Uterus (tissue), 4 donors: ENCODE measurements at places on chromosomes 6 and 20. TPM values are rescaled to one million over a fixed set of nuclear protein-coding genes. Genes with fewer than 3 reads are reported as not detected.

The JPH2 gene
- total RNA-seq: 72.0 TPM

The BPI gene
- total RNA-seq: 0.27 TPM

GRCh38 chr20:53707371-53708055 is 113.9 kb upstream of the ZNF217 start:
- DNase-seq: no peak
- no peaks in the 10 kb centered on the region for H3K27me3 ChIP-seq
- H3K27ac ChIP-seq: no peak overlapping the region
- H3K4me1 ChIP-seq: peaks cover 5% of the 10 kb centered on the region
- H3K36me3 ChIP-seq: no peaks in the 10 kb centered on the region
- no peak overlapping the region for H3K4me3 ChIP-seq

The OGFR gene
- 16.5 TPM for total RNA-seq

DNA sequence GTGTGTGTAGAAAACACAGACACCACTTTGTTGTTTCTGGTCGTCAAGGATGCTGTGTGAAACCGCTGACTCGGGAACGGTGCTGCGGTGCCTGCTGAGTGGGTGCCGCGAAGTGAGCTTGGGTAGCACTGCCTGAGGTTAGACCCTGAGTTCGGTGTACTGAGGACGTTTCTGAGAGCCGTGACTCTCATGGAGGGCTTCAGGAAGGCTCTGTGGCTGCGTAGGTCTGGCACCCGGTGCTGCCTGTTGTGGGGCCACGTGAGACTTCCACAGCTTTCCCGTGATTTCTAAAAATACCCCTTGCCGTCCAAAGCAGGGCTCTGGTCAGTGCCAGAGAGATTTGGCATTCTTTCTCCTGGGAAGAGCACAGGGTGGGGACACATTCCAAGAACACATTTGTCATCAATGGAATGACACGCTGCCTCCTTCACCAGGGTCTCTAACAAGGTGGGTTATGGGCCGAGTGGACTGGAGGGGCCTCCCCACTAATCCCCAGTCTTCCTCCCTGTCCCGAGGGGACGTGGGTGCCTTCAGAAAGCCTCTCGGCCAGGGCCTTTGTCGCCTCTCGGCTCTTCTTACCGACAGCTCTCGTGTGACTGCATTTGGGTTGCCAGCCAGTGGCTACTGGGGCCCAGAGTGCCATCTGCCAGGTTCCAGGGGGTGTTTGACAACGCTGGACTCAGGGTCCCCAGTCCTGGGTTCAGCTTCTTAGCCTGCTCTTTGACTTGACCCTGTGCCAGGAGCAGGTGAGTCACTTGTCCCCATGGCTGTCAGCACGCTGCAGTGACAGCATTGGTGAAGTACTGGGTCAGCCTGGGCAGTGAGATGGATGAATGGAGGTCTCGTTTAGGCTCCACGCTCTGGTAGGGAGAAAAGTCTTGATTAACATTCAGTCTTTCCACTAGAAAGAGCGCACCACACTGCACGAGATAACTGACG is 62.2 kb downstream of the SYNJ2 start:
- H3K27ac ChIP-seq: peak overlapping the region; percentile 87
- no peak for DNase-seq
- no peaks in the 10 kb centered on the region for H3K27me3 ChIP-seq
- no peak overlapping the region for H3K4me3 ChIP-seq
- peaks cover 19% of the 10 kb centered on the region for H3K4me1 ChIP-seq
- H3K36me3 ChIP-seq: no peaks in the 10 kb centered on the region

GRCh38 chr20:57934007-57934805 is 224.4 kb upstream of the PMEPA1 start:
- H3K36me3 ChIP-seq: no peaks in the 10 kb centered on the region
- no peak overlapping the region for H3K4me3 ChIP-seq
- no peak for DNase-seq
- H3K27me3 ChIP-seq: no peaks in the 10 kb centered on the region
- H3K27ac ChIP-seq: no peak overlapping the region
- no peaks in the 10 kb centered on the region for H3K4me1 ChIP-seq

DNA sequence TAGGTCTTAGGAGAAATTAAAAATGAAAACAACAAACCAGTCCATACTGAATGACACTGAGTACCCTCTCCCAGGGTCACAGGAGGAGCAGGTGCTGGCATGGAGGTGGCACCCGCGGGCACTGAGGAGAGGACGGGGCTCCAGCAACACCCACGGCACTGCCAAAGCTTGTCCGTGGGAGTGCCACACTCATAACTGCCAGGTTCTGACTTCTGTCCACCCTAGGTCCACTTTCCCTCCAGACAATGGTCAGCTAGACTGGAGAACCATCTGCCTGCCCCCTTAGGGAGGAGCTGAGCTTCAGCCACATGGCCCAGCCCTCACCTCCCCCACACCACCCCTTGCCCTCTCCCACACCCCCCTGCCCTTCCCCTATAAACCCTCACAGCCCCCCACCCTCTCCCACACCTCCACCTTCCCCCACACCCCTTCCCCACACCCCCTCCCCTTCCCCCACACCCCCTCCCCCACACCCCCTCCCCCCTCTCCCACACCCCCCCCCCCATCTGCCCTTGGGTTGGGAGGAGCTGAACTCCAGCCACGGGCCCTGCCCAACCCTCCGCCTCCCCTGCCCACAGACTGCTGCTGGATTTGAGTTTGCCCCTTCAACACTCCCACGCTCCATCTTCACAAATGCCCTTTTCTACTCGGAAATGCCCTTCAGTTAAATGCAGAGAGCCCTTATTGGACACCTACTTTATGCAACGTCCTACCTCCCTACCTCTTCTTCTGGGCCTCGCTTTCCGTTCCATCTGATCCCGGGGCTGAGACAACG is 129.6 kb downstream of the TAF4 start:
- H3K4me3 ChIP-seq: no peak overlapping the region
- no peaks in the 10 kb centered on the region for H3K27me3 ChIP-seq
- no peak overlapping the region for H3K27ac ChIP-seq
- no peak for DNase-seq
- H3K4me1 ChIP-seq: no peaks in the 10 kb centered on the region

GRCh38 chr6:154347981-154348380 is 8.6 kb downstream of the IPCEF1 start:
- no peaks in the 10 kb centered on the region for H3K27me3 ChIP-seq
- H3K36me3 ChIP-seq: no peaks in the 10 kb centered on the region
- no peak overlapping the region for H3K27ac ChIP-seq

DNA sequence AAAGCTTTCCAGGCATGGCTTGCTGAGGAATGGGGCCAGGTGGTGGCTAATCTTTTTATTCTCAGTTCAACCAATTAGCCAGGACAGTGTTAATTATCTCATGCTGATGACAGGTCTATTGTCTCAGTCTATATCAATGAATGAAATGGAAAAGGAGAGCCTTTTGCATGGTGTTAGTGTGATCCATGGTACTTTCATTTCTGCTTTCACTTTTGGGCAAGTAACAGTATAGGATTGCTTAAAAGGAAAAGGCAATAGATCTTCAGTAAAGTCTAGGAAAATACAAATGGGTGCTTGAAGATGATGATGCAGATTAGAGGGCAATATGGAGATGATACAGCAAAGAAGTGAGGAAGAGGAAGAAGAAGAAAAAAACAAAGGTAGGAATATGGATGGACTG is 430.3 kb downstream of the TFAP2A start:
- H3K4me3 ChIP-seq: no peak overlapping the region
- H3K27ac ChIP-seq: no peak overlapping the region
- H3K4me1 ChIP-seq: no peaks in the 10 kb centered on the region
- no peaks in the 10 kb centered on the region for H3K36me3 ChIP-seq
- no peak for DNase-seq

- no peaks in the 10 kb centered on the region for H3K4me1 ChIP-seq
- H3K4me3 ChIP-seq: no peak overlapping the region
- no peaks in the 10 kb centered on the region for H3K36me3 ChIP-seq
- no peak overlapping the region for H3K27ac ChIP-seq
Observed at GRCh38 chr6:87905101-87905641, 142.5 kb upstream of the SPACA1 start.

DNA sequence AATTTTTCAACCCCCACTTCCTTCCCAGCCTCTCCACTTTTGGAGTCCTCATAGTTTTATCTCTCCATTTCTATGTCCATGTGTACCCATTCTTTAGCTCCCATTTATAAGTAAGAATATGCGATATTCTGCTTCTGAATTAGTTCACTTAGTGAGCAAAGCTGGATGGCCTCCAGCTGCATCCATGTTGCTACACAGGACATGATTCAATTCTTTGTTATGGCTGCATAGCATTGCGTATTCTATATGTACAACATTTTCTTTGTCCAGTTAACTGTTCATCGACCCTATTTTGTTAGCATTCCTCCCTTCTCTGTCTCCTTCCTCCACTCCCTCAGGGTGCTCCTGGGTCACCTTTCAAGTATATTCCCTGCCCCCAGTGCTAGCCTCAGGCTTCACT is 210.0 kb upstream of the SSTR4 start:
- no peaks in the 10 kb centered on the region for H3K4me1 ChIP-seq
- H3K36me3 ChIP-seq: no peaks in the 10 kb centered on the region
- H3K4me3 ChIP-seq: no peak overlapping the region
- H3K27ac ChIP-seq: no peak overlapping the region
- no peak for DNase-seq
- no peaks in the 10 kb centered on the region for H3K27me3 ChIP-seq

DNA sequence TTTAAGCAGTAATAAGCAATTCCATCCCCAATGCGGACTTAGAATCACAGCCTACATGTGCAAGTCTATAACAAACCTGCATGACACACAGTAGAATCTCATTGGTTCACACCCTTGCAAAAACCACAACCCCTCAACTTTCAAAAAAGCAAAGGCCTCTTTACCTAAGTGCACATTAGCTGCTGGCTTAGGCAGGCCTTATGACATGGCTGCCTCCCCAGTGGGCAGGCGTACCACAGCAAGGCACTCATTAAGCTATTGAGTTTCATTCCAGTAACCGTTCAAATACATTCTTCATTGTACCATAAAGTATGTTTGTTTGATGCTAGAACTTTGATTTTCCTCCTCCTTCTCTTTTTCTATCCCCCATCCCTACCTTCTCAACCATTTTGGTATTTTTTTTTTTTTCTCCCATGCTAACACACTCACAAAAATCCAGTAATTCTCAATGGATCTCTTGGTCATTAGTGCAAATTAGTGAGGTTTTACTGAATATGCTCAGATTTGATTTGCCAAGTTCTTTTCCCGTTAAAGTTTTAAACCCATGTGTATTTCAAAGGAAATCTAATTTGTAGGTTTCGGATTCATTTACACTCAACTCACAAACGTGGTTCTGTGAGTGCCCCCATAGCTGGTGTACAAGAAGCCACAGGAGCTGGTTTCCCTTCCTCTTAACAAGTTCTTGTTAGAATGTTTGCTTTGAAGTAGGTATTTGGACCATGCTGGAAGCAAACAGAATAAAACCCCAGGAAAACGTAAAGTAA is 460.4 kb upstream of the RUNX2 start:
- no peak overlapping the region for H3K27ac ChIP-seq
- H3K27me3 ChIP-seq: no peaks in the 10 kb centered on the region
- no peaks in the 10 kb centered on the region for H3K4me1 ChIP-seq
- H3K36me3 ChIP-seq: no peaks in the 10 kb centered on the region
- DNase-seq: no peak

DNA sequence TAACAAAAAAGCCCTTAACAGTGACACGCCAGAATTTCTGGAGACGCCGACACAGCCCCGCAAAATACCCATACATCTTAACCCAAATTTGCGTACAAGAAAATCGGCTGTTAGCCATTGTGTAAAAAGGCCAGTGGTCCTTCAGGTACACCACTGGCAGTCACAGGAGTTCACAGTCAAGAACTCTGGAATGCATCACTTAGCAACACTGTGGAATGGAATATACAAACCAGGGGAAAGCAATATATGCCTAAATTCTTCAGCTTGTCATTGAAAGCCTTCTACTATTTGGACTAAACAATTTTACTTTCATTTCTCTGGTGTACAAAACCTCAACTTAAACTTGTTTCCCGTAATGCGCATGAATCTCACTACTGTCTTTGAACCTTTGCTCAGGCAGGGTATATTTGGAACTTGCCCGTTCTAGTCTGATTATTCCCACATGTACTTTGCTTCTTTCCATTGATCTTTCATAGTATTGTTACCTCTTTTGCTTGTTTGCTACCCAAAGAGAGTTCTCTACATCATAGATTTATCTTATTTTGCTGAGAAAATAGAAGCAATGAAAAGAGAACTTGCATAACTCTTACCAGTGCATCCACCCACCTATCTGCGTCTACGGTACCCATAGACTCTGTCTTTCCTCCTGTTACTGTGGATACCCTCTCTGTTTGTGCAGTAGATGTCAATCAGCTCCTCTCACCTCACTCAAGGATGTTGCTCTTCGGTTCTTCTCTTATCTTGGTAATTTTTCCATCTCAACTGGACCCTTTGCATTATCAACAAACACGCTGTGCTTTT is at the start of gene ARMH2:
TSS of gene ARMH2 (minus strand) at position 178 of the 801 bp plus-strand sequence. CDS start at position 118, 60 bp downstream.
- H3K36me3 ChIP-seq: no peaks in the 10 kb centered on the region
- H3K27ac ChIP-seq: no peak within 1 kb of the TSS
- H3K27me3 ChIP-seq: no peaks in the 10 kb centered on the region
- H3K4me1 ChIP-seq: no peaks in the 10 kb centered on the region

- DNase-seq: no peak
- H3K27ac ChIP-seq: no peak overlapping the region
- no peak overlapping the region for H3K4me3 ChIP-seq
- no peaks in the 10 kb centered on the region for H3K27me3 ChIP-seq
- H3K36me3 ChIP-seq: no peaks in the 10 kb centered on the region
Observed at GRCh38 chr20:36663031-36663430, 17.0 kb upstream of the SLA2 start.

GRCh38 chr6:133778414-133779130 is 110.3 kb upstream of the TCF21 start:
- H3K4me3 ChIP-seq: no peak overlapping the region
- H3K27ac ChIP-seq: peak overlapping the region; percentile 66
- no peaks in the 10 kb centered on the region for H3K4me1 ChIP-seq
- no peak for DNase-seq
- H3K36me3 ChIP-seq: no peaks in the 10 kb centered on the region
- no peaks in the 10 kb centered on the region for H3K27me3 ChIP-seq

The BEND6 gene
- total RNA-seq: 10.2 TPM

DNA sequence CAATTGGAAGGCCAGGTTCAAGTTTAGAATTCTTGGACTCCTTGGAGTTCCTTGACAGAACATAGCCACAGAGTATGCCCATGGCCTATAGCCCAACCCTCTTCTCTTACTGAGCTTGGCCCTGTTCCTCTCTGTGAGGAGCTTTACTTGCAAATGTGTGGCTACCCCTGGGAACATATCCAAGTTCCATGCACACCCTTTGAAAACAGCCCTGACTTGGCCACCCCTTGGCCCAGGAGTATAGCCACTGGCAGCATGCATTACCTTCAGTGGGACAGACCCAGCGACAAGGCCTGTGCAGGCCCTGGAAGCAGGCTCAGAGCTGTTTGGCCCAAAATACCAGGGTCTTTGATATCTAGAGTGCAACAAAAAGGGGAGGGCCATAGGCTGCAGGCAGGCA is 19.5 kb upstream of the MAS1 start:
- DNase-seq: no peak
- H3K27ac ChIP-seq: no peak overlapping the region
- no peaks in the 10 kb centered on the region for H3K27me3 ChIP-seq
- H3K4me3 ChIP-seq: no peak overlapping the region
- no peaks in the 10 kb centered on the region for H3K4me1 ChIP-seq
